ENCODE measurements at places on chromosomes 7 and 10.

- DNase-seq = no peak
These were observed 251.5 kb upstream of the PLPP4 start for GRCh38 chr10:120205368-120206018.

GRCh38 chr7:47552621-47553020, 29.3 kb downstream of the TNS3 start:
- DNase-seq = no peak

DNA sequence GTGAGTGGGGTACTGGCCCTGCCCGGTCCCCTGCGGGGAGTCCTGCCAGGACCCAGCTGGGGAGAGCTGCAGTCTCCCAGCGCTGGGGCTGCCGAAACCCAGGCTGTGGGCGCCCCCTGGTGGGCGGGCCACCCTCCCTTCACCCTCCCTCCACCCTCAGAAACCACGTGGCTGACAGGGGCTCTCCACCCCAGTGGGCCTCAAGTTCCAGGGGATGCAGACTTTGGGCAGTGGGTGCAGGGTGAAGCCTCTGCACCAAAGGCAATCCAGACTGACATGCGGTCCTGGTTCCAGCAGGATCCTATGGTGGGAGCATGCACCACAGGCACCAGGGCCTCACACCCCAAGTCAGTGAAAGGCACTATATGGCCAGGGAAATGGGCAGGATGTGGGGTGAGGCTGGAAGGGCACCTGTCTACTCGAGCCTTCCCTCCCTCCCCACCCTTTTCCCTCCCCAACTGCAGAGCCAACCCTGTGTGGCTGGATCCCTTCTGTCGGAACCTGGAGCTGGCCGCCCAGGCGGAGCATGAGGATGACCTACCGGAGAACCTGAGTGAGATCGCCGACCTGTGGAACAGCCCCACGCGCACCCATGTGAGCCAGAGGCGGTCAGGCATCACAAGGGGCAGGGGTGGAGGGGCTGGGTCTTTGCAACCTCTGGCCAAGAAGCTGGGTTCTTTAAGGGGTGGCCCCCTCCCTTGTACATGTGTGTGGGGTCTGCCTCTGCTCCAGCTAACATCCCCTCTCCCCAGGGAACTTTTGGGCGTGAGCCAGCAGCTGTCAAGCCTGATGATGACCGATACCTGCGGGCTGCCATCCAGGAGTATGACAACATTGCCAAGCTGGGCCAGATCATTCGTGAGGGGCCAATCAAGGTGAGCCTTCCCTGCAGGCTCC, 38.8 kb downstream of the PSAP start:
- peak; percentile 73 for DNase-seq

GRCh38 chr7:107482571-107482970, 12.7 kb downstream of the GPR22 start:
- DNase-seq = no peak

DNA sequence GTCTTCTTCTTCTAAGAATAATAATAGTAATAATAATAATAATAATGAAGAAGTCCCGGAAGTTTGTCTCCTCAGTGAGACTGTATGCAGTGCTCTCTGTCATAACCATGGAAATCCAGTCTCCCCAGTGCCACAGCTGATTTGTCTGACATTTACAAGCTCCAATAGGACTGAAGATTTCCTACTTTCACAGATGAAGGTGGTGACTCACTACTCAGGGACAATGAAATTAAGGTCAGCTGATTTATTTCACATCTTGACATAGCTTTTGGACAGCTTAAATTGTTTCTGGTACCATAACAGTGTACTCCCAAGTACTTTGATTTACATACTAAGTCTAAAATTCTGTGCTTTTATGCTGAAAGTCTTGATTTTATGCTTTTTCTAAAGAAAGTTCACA, 6.9 kb downstream of the CELF2 start:
- DNase-seq = no peak

GRCh38 chr7:39937366-39938153, 12.5 kb upstream of the CDK13 start:
- no peak for DNase-seq

DNA sequence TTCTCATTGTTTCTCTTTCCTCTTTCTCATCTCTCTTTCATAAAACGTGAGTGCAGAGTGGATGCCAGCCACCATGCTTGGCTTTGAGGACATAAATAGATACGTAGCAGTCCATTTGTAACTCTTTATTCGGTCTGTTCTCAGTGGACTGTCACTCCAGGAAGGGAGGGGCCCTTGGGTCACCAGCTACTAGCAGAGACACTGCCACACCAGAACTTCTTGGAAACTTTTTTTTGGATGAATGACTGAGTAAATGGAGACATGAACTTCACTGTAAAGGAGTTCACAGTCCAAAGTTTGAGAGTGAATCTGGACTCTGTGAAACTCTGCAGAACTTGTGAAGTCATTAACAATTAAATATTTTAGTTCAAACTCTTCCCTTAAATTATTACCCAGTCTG, 20.2 kb downstream of the CHN2 start:
- no peak for DNase-seq
